NCI-H2227 treated with DMSO at 0.1 percent for 48 hours (cell line): ENCODE measurements at places on chromosomes 6 and 20.
A peak's percentile ranks its signal among the peaks of the same experiment; 100 is the strongest.

DNA sequence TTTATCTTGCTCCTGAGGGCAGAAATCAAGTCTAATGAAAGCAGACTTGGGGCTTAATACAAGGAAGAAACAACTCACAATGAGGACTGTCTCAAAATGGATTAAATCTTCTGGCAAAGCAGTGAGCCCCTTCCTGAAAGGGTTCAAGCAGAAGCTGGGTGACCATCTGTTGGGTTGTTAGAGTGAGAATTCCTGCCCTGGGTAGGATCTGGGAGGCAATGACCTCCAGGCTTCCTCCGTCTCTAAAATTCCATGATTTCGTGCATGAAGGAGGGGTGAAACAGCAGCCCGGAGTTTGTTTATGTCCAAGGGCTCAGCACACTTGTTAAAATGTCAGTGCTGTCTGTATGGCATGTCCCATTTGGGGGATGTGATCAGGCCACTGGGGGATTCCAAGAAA, 64.0 kb upstream of the KCNK16 start:
- DNase-seq = no peak

- no peak for DNase-seq
These were observed 150.2 kb upstream of the OGFRL1 start for GRCh38 chr6:71138376-71138775.

- DNase-seq = no peak
These were observed 35.0 kb upstream of the ENTPD6 start for GRCh38 chr20:25160467-25160866.

DNA sequence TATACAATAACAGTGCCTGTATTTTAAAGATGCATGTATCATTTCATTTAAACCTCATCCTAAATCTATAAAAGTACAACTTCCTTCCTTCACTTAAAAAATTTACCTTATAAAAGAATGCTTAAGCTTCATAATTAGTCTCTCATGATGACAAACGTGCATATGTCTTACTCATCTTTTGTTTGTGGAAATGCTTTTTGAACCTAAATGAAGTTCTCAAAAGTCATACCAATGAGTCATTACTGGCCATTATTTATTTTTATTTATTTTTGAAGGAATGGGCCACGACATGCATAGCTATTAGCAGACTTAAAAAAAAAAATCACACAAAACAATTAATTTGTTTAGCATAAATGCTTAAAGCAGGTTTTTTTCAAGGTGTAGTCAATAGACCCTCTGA, 3.7 kb downstream of the TFB1M start:
- DNase-seq = no peak

DNA sequence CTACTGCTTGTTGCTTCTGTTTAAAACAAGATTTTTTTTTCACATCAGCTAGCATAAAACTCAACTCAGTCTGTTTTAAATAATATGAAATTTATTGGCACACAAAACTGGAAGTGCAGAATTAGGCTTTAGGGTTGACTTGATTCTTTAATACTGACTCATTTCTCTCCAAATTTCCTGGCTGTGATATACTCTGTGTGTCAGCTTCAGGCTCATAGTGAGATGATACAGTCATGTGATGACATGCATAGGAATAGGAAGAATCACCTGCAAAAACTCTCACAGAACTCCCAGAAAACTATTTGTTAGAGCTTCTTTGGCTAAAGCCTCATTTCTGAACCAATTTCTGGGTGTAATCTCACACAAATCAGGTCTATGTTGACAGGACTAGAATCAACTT, 1068.0 kb upstream of the EPHA7 start:
- no peak for DNase-seq

DNA sequence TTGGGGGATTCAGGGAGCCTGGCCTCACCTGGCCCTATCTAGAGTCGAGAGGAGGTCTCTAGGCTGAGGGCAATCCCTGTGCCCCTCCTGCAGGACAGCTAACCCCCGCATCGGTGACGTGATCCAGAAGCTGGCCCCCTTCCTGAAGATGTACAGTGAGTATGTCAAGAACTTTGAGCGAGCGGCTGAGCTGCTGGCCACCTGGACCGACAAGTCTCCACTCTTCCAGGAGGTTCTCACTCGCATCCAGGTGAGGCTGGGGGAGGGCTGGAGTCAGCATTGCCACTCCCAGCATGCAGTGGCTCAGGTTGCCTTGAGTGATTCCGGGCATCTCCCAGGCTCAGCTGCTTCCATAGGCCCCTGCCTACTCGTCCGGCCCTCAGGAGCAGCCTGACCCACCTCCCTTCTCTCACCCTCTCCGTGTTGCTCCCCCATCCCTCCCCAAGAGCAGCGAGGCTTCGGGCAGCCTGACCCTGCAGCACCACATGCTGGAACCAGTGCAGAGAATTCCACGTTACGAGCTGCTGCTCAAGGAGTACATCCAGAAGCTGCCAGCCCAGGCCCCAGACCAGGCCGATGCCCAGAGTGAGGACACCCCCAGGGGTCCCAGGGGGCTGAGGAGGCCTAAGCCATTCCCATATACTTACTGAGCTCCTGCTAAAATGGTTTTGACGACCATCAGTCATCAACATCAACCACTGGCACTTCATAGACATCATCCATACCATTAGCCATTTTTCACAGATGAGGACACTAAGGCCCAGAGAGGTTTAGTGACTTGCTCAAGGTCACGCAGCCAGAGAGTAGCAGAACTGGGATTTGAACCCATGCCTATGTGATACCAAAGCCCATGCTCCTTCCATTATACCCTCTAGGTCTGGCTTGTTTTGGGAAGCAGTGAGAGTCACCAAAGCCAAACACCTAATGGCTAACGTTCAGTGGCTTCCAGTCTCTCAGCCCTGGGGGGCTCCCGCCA, 8.3 kb downstream of the FGD2 start:
- no peak for DNase-seq

DNA sequence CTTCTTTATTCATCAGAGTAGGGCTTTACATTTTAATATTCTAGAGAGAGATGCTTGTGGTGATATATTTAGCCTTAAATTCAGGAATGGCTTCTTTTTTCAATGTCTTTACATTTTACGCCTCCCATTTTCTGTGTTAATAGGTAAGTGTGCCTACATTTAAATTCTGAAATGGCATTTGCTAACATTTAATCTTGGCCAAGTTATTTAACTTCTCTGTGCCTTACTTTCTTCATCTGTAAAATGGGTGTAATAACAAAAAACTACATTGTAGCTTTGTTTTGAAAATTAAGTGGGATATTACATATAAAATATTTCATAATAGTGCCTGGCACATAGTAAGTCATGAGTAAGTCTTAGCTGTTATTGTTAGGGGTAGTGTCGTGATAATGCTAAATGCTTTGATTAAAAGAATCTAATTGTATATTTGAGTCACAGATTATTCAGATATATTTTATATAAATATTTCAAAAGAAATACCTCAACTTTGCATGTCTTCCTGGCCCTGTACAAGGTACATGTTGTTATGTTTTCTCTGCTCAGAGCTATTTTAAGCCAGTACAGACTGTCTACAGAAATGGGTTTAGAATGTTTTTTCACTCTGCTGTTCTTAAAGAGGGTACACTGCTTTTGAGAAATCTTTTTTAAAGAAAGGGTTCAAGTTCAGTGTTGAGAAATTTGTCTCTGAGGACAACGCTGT, 18.8 kb downstream of the CARMIL1 start:
- DNase-seq = no peak

- DNase-seq = no peak
These were observed 356.4 kb downstream of the CDH4 start for GRCh38 chr20:61608275-61609085.

DNA sequence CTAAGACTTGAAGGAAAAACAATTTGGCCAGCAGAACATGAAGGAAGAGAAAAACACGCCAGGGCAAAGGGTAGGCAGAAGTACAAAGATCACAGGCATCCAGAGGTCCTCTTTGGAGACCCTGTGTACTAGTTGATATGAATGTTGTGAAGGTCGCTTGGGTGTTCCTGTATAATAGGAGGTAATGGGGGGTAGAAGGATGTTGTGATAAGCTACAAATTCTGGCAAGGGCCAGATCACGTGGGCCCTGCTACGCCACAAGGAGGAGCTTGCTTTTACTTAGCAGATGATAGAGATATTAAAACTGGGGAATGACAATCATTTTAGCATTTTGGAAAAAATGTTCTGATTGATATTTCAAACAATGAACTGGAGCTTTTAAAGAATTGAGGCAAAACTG, 878 bp upstream of the HLA-DMA start:
- DNase-seq = no peak

DNA sequence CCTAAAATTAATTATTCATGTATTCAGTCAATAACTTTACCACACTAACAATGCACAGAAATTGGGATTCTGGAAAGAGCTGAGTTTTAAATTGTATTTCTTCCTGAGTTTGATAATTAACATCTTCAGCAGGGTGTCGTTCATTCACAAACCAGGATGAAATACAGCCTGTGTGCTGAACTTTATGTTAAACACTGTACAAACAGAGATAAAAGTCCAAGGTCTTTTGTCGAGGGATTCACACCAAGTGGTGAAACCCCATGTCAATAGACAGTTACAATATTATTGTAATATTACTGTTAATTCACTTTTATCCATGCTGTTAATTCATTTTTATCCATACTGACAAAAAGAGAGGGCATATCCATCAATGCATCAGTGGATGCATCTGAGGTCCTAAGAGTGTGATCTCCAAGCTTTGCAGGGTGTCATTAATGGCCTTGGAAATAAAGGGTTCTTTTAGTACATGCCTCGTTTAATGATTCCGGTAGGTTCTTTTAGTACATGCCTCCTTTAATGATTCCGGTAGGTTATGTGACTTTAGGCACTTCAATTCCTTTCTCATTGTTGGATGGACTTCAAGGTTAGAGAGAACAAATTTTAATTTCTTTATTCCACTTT, 234.3 kb downstream of the PLCB1 start:
- no peak for DNase-seq

GRCh38 chr20:48390981-48391380, 436.8 kb downstream of the PREX1 start:
- no peak for DNase-seq

- no peak for DNase-seq
These were observed 391.8 kb downstream of the CDH4 start for GRCh38 chr20:61643656-61644377.

GRCh38 chr6:36692220-36692619, 5.4 kb upstream of the RAB44 start:
- DNase-seq = no peak

DNA sequence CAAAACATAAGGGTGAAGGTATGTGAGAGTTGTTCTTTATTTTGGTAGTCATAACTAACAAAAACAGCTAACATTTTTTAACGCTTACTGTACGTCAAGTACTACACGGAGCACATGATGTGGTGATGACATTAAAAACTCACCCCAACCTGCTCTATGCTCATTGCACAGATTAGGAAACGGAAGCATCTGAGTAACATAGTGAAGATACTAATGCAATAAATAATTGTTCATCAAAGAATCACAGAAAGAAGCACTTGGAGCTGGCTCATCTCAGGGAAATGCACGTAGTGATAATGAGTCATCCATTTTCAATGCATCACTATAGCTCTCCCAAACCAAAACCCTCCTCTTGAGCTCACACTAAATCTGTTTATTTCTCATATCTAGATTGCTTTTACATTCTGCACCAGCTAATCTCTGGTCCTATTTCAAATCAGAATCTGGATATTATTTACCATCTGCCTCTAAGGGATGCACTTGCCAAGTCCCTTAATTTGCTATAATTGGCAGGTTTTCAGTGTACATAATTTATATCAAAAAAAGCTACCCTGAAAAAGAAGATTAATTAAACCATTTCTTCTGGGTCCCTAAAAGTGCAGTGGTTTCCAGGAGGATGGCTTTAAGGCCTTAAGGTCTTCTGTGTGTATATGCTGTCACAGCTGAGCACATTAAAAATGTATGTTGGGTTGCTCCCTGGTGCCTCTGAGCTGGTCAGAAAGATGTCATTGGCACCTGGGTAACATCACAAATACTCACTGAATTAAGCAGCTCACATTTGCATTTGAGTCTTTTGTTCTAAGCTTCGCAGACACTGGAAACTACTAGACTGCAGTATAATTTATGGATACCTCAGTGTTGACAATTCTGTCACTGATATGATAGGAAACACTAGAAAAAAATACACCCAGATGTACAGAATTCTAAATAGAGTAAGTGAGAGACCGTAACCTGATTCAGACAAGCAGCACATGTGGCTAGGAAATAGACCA, 677.4 kb upstream of the CITED2 start:
- no peak for DNase-seq

DNA sequence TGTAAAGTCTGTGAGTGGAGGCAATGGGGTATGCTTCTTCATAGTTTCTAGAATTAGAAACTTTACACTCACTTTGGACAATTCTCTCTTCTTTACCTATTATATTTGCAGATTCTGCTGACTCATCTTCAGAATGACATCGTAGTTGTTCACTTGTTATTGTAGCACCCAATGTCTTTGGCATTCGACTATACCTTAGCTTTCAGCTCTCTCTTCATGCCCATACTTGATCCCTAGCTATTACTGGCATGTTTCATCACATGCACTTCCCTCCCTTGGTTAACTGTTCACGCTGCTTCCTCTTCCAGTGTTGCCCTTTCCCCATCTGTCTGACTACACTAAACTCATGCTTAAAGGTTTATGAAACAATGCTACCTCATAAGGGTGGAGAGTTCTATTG, 298.1 kb upstream of the TCF21 start:
- DNase-seq = no peak

DNA sequence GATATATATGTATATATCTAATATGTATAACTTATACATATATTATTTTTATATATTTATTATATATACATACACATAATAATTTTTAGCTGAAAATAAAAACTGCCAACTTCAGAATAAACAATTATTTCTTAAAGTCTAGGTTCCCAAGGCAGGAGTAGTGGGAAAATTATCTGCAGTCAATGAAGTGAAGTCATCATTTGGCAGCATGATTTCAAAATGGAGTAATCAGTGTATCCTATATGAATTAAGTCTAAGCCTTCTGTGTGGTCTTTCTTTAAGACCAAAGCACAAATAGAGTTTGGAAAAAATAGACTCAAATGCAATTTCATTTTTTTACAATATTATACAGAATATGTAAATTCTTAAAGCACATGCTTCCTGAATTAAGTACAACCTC, 251.0 kb downstream of the SAMD5 start:
- no peak for DNase-seq

- no peak for DNase-seq
These were observed 56.3 kb upstream of the ENTPD6 start for GRCh38 chr20:25139029-25139705.

GRCh38 chr6:3343089-3343883, 84.5 kb downstream of the PSMG4 start:
- peak; percentile 51 for DNase-seq

DNA sequence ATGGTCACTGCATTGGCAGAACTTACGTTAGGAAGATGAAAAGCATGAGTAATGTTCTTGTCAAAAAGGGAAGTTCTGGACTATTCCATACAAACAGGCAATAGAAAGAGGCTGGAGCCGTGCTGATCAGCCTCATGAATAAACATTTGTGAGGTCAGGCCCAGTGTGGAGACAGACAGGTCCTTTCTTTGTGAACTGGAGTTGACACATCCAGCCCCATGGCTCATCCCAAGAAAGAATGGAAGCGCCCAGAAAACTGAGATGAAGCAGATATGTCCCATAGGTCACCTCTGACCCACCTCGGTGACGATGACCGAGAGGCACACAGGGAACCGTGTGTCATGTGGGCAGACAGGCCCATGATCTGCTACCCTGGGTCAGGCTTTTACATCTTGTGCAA, 276.0 kb upstream of the SGK1 start:
- DNase-seq = no peak
